ENCODE measurements at places on chromosomes 11 and 22.

GRCh38 chr11:75765116-75765515 is 3.5 kb upstream of the DGAT2 start:
- no peak for DNase-seq

GRCh38 chr22:45996241-45997076 is 19.5 kb upstream of the WNT7B start:
- peak; percentile 57 for DNase-seq

DNA sequence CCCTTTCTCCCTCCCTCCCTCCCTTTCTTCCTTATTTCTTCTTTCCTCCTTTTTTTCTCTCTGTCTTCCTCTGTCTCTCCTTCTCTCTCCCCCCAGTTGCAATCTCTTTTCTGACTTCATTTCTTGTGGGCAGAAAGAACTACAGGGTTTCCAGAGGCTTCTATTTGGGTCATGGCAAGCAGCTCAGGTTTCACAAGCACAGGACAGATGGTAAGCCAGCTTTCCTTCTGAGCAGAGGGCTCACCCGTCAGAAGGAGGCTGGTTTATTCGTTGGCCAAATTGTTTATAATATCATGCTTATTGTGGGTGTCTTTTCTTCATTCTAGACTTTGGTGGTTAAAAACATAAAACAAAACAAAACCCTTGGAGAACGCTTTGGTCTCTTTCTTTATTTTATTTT is 58.9 kb upstream of the CLMP start:
- DNase-seq, result no peak

- peak; percentile 91 for DNase-seq
These were observed 13.6 kb downstream of the KCNJ5 start for GRCh38 chr11:128904656-128905344.

DNA sequence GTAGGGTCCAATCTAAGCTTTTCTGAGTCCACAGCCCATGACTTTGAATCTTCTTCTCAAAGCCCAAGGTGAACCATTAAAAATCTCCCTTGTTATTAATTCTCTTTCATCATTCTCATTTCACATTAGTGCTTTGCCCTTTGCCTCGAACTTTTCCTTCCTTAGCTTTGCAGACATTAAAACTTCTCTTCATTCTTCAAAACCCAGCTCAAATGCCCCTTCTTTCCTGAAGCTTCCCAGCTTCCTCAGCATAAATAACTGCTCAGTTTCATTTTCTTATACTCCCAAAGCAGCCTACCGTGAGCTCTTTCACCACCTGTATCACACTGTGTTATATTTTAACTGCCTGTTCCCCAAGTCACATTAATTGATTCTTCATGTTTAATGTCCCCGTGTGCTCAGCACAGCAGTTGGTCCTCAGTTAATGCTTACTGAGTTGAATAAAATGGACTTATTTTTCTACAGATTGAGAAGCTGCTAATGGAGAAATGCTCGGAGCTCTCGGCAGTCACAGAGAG is 62.0 kb downstream of the INSC start:
- DNase-seq, result no peak

GRCh38 chr11:101508370-101508769 is 75.4 kb downstream of the TRPC6 start:
- no peak for DNase-seq

DNA sequence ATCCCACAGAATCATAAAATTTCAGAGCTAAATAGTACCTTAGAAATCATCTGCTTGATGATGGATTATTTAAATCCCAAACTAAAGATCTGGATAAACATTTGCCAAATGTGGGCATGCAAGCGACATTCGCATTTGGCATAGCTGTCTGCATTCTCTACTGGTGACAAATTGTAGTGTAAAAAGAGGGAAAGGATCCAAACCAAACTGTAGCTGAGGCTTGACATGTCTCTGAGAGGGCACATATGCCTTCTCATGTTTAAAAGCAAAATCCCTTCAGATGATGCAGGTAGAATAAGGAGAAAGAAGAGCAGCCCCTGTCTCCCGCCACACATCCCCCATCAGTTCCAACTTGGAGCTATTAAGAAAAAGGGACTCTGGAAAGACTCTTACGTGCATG is 257.5 kb upstream of the MTNR1B start:
- DNase-seq, result peak; percentile 20

DNA sequence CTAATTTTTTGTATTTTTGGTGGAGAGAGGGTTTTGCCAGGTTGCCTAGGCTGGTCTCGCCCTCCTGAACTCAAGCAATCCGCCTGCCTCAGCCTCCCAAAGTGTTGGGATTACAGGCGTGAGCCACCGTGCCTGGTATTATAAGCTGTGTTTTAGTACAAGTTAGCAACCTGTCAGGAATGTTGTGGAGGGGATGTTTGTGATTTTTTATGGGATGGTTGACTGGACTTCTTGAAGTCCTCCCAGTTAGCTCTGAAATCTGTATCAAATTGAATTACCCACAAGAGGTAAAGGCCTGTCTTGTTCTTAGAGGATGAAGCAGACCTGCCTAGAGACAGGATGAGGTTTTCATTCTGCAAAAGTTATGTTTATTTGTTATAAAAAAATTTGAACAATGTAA is 34.1 kb upstream of the IL18BP start:
- no peak for DNase-seq

- DNase-seq, result no peak
These were observed 11.8 kb downstream of the SMPD1 start for GRCh38 chr11:6402061-6402470.

- DNase-seq, result peak; percentile 36
These were observed 24.3 kb downstream of the KIAA0930 start for GRCh38 chr22:45216133-45217003.

GRCh38 chr11:109929308-109929707 is 163.9 kb upstream of the ZC3H12C start:
- no peak for DNase-seq

DNA sequence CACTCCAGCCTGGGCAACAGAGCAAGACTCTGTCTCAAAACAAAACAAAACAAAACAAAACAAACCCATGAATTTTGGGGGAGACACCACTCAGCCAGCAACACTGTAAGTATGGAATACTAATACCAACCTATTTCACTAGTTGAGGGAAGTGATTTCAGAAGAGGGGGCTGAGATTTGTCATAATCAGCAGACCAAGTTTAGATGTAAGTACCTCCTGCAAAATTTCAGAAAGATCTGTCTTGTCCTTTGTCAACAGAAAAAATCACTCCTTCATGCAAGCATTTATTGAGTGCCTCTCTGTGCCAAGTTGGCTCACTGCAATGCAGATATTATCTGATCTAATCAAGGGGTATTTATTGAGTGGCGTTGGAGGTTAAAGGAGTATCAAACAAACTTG is 23.4 kb upstream of the ADA2 start:
- no peak for DNase-seq

DNA sequence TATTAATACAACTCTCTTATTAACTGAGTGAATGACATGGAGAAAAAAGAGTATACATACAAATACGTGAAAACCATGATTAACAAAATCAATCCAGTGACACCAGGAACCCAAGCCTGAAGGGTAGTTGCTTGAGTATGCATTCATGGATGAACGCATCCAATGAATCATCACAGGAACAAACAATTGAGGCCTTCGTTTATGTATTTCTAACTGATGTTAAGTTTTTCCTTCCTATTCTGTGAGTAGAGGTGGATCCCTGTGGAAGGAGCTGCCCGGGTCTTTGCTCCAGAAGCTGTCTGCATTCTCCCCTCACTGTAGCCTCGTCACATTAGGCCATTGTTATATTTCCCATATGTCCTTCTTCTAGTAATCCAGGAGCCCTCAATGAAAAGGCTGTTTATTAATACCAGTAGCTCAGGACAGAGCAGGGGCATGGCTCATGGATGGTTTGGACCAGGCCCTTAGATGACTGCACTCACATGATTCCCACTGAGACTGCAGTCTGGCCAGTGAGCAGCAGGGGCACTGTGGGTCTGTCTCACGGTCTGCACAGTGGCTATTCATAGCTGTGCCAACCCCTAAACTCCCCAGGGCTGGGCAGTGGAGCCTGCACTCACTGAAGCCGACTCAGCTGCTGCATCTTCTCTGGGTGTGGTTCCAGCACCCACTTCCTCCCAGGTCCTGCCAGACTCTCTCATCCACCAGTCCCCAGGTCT is 128.1 kb upstream of the TOP3B start:
- peak; percentile 61 for DNase-seq

GRCh38 chr11:27296497-27296896 is 66.5 kb downstream of the CCDC34 start:
- peak; percentile 77 for DNase-seq

- no peak for DNase-seq
These were observed 823.6 kb downstream of the TBC1D22A start for GRCh38 chr22:47586038-47586437.

DNA sequence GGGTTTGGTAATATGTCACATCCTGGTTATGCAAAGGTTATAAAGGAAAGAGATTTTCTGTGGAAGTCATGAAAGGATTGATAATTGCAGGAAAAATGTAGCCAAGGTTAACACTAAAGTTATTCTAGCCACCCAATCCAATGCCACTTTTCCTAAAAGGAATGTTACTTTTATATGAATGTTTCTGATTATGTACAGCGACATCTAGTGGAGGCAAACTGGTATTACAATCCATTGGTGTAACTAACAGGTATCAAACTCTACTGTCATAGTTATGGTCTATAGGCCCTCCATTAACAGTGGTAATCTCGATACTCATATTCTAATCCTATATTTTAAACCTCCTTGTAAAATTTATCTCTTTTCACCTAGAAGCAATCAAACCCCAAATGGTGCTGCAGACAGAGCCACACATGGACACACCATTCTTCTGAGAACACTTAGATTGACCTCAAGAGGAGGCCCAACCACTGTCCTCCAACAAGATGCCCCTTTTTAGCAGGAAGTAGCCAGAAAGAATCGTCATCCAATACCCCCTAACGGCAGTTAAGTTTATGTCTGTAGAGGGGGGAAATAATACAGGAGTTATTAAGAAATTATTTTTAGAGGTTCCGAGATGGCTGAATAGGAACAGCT is 74.9 kb upstream of the RAG2 start:
- peak; percentile 58 for DNase-seq

GRCh38 chr11:45264839-45265515 is 21.2 kb downstream of the SYT13 start:
- DNase-seq, result peak; percentile 79

DNA sequence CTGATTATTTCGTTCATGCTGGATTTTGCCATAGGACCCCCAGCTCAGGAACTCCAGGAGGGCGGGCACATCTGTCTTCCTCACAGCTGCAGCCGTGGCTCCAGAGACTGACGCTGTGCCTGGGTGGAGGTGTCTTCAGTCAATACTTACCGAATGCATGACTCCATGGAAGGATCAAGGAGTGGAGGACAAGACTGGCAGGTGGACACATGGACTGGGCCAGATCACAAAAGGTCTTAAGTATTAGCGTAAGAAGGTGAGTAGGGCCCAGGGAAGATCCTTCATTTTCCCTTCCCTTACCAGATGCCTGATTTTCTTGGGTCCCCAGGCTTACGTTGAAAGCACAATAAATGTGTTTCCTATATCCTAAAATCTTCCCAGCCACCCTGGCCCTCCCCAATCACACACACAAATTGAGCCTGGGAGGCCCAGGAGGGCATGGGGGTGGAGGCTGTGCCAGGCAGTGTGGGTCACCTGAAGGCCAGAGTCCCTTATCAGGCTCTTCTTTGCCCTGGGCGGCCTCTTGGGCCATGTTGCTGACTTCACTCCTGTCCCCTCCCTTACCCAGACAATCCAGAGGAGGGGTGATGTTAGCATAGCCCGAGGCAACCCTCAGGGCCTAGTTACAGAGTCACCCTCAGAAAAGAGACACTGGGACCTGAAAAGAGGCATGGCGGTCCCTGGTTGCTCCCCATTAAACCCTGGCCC is 56.4 kb downstream of the CYTH4 start:
- DNase-seq, result no peak

DNA sequence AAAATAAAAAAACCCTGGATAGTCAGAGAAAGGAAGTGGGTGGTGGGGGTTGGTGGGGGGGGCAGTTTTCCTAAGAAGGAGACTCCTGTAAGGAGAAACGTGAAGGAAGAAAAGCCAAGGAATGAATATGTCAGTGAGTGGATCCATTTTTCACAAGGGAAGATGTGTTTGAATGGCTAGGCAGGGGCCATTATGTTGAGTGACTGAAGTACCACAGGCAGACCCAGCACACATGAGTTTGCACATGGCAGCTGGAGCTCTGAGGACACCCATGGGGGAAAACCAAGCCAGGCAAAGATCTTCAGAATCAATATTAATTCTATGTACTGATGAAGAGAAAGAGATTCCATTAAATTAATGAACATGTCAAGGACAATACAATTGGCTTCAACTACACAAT is 67.6 kb downstream of the CD44 start:
- DNase-seq, result no peak

DNA sequence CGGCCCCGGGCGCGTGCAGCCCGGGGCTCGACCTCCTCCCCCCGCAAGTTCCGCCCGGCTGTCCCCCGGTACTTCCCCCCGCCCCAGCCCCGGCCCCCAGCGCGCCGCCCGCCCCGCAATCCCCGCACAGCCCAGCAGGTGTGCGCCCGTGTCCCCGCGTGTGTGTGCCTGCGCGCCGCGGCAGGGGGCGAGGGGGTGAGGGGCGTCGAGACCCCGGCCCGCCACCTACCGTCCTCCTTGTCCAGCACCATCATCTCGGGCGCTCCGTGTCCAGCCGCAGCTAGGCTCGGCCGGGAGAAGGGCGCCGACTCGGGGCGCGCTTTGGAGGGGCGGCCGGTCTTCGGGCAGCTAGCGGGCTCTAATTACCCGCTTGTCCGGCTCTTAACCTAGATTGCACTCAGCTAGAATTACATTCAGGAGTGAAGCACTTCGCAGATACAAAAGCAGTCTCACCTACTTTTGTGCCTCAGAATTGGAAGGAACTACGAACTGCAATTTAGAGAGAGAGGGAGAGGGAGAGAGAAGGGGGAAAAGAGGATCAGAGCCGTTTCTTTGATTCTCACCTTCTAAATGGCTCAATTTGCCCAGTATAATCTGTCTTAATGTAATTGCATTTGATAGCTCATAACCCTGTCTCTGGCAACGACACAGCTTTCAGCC is 439 bp downstream of the LMO1 start:
- no peak for DNase-seq

DNA sequence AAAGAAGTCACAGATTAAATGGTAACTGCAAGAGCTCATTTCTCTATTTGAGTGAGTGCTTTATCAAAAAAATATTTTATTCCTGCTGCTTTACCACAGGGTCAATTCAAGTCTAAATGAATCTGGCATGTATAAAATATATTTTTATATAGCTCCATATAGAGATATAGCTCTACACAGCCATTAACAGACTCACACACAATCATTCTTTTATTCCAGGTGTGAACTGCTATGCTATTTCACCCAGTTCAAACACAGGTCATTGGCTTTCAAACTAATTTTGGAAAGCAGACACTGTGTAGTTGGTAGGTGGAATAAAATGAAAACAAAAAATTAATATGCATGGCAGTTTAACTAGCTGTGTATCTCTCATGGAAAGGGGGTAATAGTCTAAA is 63.1 kb downstream of the MAML2 start:
- DNase-seq, result no peak

- DNase-seq, result peak; percentile 19
These were observed 342.3 kb upstream of the CCDC179 start for GRCh38 chr11:23202611-23203010.

DNA sequence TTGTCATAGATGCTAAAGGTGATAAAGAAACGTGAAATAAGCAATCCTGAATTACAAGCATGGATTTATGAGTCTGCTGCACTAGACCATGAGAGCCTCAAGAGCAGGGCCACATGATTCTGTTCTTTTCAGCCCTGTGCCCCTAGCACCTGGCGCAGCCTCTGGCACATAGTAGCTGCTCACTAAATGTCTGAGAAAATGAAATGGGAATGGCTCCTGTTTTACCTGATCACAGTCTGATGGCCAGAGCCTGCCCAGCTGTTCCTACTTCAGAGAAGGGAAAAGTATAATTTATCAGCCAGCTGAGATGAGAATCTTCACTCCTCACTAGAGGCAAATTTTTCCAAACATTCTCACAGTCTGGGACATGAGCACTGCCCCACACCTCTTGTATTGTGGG is 10.7 kb upstream of the PKNOX2 start:
- DNase-seq, result no peak
